Inflammatory macrophage treated with lipopolysaccharide for 4 hours (primary cell): ENCODE measurements at places on chromosomes 7 and 10.

DNA sequence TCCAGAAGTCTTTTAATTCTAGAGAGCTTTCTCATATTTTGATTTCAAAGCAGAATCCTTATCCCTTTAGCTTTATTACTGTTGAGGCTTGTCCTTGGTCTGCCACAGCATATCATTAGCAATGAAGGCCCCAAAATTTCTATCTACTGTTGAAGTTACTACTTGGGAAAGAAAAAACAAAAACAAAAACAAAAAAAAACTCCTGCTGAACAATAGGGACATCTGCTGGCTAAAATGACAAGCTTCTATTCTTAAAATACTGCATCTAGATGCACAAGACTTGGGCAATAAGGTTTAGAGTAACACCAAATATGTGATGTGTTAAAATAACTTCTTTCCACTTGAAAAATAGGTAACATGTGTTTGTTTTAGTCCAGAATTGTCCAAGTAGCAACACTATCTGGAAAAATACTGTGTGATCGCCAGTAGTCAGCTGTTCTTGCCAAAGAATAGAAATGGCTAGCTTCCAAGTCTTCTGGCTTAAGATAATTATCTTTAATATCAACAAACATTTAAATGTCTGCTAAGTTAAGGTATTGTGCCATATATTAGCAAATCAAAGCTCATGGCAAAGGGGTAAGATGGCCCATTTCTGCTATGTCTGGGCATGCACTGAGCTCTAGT lies 3.8 kb upstream of the DMTF1 start:
- peak; percentile 35 for DNase-seq

- no peak for DNase-seq
Measured at GRCh38 chr10:72816565-72816964, 77.0 kb upstream of the OIT3 start.

DNA sequence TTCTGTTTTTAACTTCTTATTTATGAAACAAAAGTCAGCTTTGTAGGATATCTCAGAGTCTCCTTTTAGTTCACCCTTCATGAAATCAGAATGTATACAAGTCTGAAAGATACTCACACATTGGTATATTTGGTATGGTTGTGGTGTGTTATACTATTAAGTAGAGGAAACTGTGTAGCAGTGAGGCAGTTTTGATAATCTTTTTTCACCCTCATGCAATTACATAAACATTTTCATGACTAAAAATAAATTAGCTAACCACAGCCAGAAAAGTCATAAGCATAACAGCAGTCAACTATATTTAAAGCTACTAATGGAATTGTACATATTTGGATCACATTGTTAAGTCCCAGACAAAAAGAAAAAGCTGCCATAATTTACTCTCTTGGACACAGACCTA lies 62.1 kb downstream of the FAM185A start:
- no peak for DNase-seq

DNA sequence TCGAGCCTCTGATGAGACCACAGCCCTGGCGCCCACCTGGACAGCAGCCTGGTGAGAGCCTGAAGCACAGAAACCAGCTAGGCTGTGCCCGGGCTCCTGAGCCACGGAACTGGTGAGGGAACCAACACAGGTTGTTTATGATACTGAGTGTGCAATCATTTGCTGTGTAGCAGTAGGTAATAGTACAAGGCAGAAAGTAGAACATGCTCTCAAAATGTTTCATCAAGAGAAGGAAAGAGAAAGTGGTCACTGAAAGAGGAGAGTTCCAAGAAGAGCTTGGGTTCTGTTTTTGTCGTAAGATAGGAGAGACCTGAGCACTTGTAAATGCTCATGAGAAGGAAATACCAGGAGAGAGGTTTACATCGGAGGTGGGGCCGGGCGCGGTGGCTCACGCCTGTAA lies 208.2 kb downstream of the FAM107B start:
- DNase-seq, result no peak

GRCh38 chr7:29102558-29103151 lies 43.7 kb downstream of the CPVL start:
- DNase-seq, result peak; percentile 96

GRCh38 chr7:106878748-106879439 lies 13.8 kb downstream of the PIK3CG start:
- DNase-seq, result no peak

- DNase-seq, result no peak
Measured at GRCh38 chr10:82558014-82558607, 683.1 kb downstream of the NRG3 start.

DNA sequence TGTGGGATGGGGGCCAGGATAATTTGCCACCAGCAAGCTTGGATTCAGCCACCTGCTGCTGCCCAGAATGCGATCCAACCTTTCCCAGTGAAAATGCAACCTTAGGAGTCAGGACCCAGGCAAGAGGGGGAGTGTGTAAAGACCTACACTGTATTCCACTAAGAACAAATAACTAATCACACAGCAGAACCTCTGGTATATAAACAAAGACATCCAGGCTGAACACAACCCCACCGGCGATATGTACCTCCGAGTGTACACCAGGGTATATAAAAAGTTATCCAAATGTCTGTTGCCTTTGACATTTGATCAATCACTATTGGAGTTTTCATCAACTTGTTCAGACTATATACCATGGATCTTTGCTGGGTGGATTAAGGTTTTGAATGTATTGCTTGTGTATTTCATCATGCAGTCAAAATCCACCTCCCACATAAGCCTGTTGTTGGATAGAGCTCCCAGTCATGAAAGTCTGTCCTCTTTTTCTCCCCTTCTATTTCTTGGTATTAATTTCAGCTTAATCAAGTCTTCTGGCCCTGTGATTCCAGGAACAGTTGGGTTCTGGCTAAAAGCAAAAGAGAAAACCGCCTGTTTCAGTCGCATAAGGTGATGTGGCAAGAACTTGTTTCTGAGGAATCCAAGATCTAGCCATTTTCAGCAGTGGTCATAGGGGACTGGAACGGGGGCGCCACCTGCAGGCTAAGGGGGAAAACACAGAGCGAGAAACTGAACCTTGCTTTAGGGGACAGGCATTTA lies 290.7 kb downstream of the CCDC3 start:
- DNase-seq, result peak; percentile 85

DNA sequence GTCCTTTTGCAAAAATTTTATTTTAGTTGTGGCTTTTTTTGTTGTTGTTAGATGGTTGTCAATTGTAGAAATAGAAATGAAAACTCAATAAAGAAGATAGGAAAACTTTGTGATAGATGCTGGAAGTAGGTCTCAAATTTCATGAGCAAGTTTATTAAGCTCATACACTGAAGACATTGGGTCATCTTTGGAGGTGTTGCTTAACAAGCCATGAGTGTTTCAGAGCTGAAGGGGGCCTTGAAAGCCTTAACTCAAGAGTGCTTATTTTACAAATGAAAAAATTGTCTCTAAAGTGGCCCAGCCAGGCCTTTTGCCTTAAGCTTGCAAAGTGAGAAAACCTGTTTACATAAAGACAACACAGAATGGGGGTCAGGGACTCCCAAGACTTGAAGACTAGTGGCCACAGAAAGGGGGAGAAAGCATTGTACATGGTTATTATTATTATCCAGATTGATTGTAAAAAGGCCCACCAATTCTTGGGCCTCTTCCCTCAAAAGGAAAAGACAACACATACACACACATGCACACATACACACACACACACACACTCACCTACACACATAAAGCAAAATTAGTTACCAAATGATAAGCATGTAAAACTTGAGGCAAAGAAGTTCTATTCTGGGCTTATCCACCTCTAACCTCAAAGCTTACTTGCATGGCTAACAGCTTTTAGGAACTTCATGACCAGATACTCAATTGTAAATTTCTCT lies 49.7 kb upstream of the GLCCI1 start:
- DNase-seq, result no peak

- DNase-seq, result no peak
Measured at GRCh38 chr10:85922356-85923129, 444.1 kb downstream of the GRID1 start.

DNA sequence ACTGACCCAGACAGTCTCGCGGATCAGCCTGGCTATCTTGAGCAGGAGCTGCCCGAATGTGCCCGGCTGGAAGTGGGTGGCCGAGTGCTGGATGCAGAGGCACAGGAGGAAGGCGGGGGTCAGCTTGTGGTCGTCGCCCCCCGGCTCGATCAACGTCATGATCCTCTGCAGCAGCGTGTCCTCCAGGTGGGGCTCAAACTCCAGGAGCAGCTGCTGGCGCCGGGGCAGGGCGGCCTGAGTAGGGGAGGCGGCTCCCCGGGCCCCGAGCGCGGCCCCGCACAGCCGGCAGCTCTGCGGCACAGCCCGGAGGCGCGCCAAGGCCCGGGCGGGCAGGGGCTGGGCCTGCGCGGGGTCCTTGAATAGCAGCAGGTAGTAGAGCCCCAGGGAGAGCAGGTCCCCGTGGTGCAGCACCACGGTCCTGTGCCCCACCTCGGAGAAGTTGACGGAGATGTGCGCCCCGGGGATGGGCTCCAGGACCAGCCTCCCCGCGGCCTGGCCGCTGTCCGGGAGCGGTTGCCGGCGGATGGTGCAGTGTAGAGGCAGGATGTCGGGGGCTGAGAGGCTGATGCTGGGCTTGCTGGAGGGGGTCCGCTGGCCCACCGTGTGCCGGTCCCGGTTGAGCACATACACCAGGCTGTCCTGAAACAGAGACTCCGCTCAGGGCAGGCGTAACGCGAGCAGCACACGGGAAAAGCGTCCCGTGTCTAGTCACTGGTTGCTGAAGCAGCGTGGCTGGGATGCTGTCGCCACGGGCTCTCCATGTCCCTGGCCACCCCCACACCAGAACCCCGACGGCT lies 27.0 kb downstream of the PAPOLB start:
- DNase-seq, result no peak

DNA sequence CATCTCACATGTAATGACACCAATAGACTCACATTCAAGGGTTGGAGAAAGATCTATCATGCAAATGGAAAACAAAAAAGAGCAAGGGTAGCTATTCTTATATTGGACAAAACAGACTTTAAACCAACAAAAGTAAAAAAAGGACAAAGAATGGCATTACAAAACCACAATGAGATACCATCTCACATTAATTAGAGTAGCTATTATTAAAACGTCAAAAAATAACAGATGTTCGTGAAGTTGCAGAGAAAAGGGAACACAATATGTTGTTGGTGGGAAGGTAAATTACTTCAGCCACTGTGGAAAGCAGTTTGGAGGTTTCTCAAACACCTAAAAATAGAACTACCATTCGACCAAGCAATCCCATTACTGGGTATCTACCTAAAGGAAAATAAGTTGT lies 197.0 kb downstream of the SNX13 start:
- DNase-seq, result no peak

- DNase-seq, result no peak
Measured at GRCh38 chr7:77674878-77675277, 21.4 kb upstream of the RSBN1L start.

DNA sequence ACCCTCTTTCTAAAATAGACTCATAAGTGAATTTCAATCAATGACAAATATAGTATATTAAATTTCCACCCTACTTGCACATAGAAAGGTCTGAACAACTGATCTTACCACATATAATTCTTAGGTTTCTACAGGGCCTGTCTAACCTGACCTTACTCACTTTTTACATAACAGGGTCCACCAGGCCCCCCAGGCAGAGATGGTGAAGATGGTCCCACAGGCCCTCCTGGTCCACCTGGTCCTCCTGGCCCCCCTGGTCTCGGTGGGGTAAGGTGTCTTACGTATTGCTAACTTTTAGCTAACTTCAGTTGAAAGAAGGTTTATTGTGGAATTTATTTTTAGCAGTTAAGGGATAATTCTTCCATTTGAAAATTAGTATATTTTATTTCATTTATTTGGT lies 5.3 kb downstream of the COL1A2 start:
- no peak for DNase-seq

DNA sequence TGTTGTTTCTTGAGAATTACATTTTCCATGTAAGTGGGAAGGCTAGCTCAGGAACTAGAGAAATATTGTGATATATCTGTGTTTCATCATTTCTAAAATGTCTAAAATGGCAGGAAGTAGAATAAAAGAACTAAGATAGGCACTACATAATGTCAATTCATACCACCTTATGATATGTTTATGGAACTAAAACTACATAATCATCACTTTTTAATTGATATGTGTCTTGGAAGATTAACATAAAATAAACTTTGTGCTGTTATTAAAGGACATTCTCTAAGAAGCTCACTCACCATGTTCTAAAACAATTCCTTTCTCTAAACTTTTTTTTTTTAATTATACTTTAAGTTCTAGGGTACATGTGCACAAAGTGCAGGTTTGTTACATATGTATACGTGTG lies 83.5 kb upstream of the TAS2R16 start:
- DNase-seq, result no peak

DNA sequence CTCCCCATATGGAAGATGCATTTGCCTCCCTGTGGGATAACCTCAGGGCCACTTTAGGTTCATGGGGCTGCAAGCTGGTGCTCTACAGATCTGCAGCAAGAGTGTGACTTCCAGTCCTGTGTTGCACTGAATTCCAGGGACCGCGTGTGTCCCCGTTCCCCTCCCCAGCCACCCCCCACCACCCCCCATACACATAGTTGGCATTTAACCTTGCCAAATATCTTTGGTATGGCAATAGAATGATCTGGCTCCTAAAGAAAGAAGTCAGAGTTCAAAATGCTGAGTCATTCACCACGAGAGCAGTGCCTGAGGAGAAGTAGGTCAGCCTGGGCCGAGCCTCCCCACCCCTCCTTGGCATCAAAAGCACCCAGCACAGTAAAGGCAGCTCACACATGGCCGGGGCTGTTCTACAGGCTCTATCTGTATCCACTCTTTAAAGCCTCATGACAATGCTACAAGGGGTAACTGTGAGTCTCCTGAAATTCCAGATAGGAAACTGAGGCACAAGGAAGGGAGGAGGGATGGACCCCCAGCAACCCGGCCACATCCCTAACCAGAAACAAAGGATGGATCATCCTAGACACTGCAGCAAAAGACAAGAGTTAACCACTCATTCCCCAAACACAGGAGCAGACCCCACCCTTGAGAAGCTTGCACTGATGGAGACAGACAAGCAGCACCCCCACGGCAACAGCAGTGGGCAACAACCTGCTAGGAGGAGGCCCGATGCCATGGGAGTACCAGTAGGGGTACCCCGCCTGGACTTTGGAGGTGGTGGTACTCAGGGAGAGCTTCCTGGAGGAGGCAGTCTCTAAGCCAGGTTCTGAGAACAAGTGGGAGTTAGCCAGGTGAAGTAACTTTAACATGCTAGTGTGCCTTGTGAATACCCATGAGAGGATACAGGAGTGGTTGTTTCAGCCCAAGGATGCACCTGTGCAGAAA lies 70.3 kb upstream of the NANOS1 start:
- DNase-seq, result peak; percentile 84

DNA sequence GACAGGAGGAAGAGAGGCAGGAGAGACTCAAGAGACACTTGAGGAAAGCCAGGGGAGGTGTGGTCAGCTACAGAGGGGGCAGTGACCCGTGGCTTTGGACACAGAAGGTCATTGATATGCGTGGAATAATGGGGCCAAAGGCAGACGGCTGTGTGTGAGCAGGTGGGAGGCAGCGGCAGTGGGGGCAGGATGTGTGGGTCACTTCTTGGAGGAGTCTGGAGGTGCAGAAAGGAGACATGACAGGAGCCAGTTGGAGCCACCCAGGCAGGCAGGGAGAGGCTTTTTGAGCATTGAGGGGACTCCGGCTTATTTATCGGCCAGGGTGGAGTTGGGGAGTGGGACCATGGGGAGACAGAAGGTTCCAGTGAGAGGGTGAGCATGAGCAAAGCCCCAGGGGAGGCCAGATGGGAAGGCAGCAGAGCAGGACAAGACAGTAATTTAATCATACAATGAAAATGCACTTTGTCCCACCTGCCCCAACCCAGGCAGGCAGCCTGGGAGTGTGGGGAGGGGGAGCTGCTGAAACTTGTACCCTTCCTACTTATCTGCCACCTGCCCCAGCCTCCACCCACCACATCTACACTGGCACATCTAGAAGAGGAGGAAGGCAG lies 5.0 kb downstream of the LDB3 start:
- no peak for DNase-seq
